ENCODE measurements at places on chromosomes 12 and 14. TPM values are rescaled to one million over a fixed set of nuclear protein-coding genes. Genes with fewer than 3 reads are reported as not detected.

The HELB gene
- total RNA-seq: 3.0 TPM

The CTSG gene
- not detected for total RNA-seq

The MYO1H gene
- total RNA-seq: not detected

The GRIP1 gene
- 0.90 TPM for total RNA-seq

The SERPINA12 gene
- not detected for total RNA-seq

The KRT80 gene
- total RNA-seq: 0.25 TPM

The STAC3 gene
- total RNA-seq: 3.8 TPM

The NKX2-1 gene
- total RNA-seq: not detected

The IGF1 gene
- total RNA-seq: 0.63 TPM

The TTC6 gene
- 0.36 TPM for total RNA-seq

The CDH24 gene
- total RNA-seq: 2.4 TPM
